CD4-positive, alpha-beta T cell treated with Interleukin-17A for 1 hour (primary cell): ENCODE measurements at places on chromosomes 3 and 15.

DNA sequence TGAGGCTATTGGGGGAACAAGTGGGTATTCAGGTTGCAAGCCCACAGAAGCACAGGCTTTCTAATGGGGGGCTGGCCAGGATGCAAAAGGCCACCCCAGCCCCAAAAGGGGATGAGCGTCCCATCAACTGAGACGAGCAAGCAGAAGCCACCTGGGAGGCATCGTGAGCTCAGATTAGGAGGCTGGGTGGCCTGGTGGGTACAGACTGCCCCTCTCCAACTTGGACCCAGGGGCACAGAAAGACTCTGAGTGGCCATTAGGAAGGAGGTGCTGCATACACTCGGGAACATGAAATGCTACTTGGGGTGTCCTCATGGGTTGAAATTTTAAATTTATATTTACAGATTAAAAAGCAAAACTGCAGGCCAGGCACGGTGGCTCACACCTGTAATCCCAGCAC is 29.1 kb downstream of the SLC41A3 start:
- no peak for DNase-seq

- no peak for DNase-seq
These were observed 17.4 kb downstream of the PDHB start for GRCh38 chr3:58416191-58416590.

DNA sequence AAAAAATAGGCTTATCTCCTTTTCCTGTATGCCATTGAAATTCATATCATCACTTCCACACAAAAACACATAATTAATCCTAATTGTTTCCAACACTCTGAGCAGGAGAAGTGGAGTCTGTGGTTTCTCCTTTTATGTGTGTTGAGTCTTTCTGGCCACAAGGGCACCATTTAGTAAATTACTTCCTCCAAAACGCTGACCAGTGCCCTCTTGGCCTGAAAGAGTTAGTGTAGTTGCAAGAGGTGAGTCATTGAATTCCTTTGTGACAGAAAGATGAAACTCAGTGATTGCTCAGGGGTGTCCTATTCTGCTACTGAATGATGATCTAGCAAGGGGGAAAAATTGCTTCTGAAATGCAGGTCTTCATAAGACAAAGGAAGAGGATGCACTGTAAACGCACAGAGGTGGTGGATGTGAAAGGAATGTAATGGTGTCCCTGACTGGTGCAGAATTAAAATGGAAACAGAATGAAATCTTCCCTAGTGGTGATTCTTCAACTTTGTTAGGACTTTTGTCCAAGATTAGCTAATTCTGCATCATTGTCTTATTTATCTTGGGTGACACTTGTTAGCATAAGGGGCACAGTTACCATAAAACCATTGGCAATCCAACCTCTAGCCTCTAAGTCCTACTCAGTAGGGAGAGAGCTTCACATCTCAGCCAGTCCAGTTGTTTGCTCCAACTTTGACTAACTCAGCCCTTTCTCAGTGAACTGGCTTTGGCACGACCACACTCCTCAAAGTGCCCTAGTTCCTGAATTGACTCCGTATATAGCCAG is 208.4 kb upstream of the NANOGP8 start:
- no peak for DNase-seq

- DNase-seq: no peak
These were observed 22.3 kb downstream of the CFAP92 start for GRCh38 chr3:128971421-128972100.

- no peak for DNase-seq
These were observed 14.1 kb upstream of the ANXA2 start for GRCh38 chr15:60411774-60412425.

DNA sequence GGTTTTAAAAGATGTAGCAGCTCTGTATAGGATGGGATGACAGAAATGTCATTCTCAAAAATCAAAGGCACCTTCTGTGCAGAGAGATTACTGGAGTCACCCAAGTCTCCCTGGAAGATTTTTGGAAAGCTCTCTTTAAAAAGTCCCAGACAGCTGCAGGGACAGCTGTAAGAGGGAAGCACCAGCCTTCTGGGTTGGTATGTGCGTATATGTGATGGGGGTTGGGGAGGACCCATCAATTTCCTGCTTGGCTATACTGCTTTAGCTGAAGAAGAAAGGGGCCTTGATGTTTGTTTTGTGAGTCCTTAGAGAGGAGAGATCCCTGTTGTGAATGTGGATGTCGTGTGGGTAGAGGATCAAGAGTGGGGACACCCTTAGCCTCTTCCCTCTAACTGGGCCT is 5.4 kb upstream of the SEC11A start:
- peak; percentile 38 for DNase-seq

- no peak for DNase-seq
These were observed 104.2 kb downstream of the THRB start for GRCh38 chr3:24390169-24391130.

DNA sequence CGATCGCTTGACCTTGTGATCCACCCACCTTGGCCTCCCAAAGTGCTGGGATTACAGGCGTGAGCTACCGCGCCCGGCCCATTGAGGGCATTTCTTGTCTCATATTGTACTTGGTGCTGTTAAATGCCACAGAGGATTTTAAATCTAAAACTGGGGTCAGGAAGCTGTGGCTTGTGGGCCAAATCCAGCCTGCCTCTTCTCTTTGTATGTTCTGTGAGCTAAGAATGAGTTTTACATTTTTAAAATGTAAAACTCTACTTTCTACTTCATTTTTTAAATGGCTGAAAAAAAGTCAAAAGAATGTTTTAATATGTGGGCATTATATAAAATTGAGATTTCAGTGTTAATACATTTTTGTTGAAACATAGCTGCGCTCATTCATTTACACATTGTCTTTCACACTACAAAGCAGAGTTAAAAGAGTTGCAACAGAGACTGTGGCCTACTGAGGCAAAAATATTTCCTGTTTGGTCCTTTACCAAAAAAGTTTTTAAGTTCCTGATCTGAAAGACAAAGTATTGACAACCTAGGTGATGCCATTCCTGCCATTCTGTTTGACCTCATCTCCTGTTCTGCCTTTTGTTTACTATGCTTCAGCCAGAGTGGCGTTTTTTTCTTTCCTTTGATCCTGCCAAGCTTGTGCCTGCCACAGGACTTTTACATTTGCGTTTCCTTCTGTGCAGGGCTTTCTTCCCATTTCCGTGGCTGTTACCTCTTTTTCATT is 50.4 kb downstream of the PDCD6IP start:
- DNase-seq: peak; percentile 10

- no peak for DNase-seq
These were observed 122.3 kb upstream of the GPR149 start for GRCh38 chr3:154552338-154552737.

DNA sequence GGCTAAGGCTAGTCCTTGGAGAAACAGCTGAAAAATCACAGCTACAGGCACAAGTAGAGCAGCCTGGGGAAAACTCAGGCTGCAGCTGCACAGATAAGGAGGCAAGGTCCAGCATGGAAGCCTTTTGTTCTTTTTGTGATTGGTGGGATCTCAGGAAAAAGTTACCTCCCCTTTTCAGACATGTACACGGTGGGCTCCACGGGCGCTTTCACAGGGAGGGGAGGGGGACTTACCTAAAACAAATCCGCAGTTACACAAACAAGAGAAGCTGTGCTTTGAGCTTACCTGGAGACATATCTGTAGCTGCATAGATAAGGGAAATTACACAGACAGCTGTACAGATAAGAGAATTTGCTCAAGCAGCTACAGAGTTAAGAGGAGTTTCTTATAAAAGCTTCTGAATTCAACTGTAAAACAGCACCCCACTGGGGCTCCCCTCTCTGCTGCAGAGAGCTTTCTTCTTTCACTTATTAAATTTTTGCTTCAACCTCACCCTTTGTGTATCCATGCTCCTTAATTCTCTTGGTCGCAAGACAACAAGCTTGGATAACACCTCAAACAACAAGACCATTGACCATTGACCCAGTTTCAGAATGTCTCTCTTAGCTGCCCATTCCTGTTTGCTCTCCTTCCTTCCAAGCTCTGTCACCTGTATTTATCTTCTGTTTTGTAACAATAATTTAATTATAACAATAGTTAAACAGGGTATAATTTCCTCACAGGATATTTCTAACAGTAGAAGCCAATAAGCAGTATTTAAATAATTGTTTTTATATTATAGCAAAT is 10.9 kb upstream of the CD200 start:
- no peak for DNase-seq

DNA sequence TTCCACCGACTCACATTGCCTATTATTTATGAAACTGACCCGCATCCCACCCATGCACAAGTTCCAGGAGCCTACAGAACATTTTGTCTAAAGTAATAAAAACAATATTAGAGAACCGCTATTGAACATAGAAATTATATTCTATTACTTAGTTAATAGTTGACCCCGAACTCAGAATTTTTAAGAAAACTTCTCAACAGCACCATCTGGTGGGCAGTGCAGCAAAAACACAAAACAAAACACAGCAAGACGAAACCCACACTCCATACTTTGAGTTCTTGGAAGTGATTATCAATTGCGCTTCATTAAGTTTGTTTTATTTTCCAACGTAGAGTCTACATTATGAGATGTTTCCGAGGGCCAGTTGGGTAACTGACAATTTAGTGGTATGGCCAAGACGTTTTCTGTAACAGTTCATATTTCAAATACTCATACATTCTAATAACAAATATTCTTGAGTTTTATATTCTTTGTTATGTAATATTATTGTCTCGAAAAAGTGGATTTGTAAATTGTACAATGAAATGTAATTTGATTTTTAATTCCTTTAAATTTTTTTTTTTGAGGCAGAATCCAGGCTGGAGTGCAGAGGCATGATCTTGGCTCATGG is 24.0 kb upstream of the C3orf70 start:
- peak; percentile 28 for DNase-seq

- DNase-seq: peak; percentile 7
These were observed 1.3 kb downstream of the ZNF445 start for GRCh38 chr3:44476181-44476611.

- DNase-seq: no peak
These were observed 47.8 kb upstream of the USP50 start for GRCh38 chr15:50594311-50594710.

- no peak for DNase-seq
These were observed 409.0 kb downstream of the TUSC7 start for GRCh38 chr3:117118604-117119003.

GRCh38 chr3:184461219-184461618 is 81.4 kb downstream of the CHRD start:
- no peak for DNase-seq

DNA sequence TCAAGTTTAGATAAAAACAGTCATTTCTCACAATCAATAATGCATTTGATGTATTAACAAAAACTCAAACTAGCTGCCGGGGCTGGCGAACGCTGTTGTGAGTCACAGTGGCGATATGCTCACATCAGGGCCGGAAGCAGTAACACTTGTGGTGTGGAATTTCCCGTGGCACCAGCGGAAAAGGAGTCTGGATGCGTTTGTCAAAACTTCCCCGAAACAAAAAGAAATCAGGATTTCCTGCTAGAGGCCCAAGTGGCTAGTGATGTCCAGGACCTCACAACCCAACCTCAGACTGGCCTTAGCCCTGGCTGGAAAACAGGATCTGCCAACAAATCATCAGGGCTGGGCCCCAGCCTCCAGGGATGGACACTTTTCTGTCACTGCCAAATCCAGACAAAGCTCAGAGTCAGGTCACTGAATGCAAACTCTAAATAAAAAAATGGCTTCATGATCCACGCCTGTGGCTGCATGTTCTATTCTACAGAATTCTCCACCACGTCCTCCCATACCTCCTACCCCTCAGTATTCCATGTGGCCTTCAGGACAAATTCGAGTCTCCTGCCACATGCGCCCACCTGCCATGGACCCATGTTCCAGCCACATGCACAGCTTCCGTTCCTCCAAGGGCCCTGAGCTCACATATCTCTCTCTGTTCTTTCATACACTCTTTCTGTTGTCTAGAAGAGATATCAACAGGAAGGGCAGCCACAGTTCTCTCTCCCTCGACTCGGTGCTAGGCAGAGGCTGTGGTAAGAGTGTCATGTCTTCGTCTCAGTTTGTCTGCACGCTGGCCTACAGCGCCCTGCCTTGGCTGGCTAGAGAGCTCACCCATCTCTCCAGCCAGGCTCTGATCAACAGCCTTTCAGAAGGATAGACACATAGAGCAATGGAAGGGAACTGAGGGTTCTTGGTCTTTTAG is 35.4 kb downstream of the EHD4 start:
- DNase-seq: peak; percentile 90

- no peak for DNase-seq
These were observed 155.6 kb downstream of the STXBP5L start for GRCh38 chr3:121063628-121064027.

- no peak for DNase-seq
These were observed 189.0 kb downstream of the DIPK2A start for GRCh38 chr3:144160627-144161026.

DNA sequence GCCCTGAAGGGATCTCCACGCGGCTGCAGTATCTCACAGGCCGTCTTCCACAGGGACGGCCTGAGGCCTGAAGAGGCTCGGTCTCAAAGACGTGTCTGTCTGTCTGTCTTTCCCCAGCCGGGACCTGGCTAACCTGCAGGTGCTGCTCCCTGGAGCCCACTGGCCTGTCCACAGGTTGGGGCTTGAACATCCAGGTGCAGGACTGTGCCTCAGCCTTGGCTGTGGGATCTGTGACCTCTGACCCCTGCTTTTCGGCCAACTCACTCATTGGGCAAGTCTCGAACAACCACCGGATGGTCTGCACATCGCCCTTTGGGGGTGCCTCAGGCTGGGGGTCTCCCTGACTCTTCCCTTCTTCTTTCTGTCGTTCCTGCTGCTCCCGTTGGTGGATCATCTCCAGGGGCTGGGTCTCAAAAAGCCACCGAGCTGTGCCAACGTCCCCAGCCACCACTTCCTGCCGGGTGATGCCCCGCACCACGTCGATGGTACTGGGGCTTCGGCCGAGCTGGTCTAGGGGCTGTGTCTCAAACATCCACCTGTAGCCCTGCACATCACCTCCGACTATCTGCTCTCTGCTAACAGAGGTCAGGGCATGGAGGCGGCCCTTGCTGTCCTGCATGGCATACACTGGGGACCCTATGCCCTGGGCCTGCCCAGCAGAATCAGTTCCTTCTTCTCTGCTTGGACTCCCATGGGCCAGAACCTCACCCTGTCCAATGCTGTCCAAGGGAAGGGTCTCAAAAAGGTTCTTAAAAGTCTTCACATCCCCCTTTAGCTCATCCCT is 4.8 kb downstream of the XIRP1 start:
- DNase-seq: no peak

DNA sequence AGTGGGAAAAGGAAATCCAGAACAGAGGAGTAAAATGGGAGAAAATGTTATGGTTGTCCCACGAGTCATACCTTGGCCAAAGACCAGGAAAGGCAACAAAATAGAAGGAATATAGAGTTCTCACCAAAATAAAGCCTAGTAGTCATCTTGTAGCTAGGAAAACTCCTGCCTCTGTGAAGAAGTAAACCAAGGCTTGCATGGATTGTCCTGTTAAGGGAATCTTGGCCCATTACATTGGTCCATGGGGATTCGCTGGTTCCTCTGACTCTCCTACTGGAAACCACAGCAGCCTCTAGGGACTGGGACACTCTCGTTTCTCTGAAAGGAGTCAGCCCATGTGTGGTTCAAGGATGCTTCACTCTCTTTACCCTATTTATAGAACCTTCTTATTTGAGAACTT is 62.9 kb upstream of the FNDC3B start:
- DNase-seq: no peak
